ENCODE measurements at places on chromosomes 5 and 9.

GRCh38 chr5:107477492-107477891 is 193.2 kb downstream of the EFNA5 start:
- no peak for DNase-seq

GRCh38 chr9:114392749-114393112 is 4.9 kb upstream of the AKNA start:
- no peak for DNase-seq

DNA sequence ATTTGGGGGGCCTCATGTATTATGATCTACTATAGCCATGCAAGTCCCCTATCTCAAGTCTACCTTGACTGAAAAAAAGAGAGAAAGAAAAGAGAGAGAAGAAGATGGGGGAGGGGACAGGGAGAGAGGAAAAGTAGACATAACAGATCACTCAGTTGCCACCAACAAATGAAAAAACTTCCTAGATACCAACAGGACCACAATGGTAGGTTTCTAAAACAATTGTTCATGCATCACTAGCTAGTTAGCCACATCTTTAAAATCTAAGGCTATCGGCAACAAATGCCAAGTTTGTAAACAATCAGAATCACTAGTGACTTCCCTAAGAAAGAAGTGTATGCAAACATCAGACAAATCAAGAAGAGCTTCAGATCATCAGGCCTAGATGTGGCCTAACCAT is 328.2 kb downstream of the BNC2 start:
- DNase-seq, result no peak

DNA sequence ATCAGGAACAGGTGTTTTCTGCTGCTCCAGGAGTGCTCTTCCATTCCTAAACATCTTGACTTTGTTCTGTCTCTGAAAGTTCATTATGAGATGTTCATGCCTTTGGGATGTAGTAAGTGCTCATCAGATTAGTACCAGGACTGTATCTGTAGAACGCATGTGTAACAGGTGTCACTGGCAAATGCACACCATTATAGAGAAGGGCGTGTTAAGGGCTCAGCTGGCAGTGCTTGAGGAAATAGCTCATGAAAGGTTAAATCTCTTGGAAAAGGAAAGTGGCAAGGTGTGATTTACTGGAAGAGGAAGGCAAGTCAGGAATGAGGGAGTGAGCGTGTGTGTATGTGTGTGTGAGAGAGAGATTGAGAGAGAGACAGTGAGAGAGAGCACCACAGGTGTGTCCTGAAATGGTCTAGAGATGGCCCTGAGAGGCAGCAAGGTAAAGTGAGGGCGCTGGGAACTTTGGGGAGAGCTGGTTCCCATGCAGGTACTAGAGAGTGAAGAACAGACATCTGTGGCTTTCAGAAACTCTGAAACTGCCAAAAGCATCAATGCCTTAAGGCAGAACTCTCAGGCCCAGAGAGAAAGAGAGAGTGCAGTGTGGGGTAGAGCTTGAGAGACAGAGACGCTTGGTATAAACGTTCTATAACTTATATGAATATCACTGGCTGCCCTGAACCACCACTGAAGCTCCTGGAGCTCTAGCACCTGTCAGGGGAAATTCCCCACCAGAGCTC is 13.7 kb upstream of the CXCL14 start:
- no peak for DNase-seq

DNA sequence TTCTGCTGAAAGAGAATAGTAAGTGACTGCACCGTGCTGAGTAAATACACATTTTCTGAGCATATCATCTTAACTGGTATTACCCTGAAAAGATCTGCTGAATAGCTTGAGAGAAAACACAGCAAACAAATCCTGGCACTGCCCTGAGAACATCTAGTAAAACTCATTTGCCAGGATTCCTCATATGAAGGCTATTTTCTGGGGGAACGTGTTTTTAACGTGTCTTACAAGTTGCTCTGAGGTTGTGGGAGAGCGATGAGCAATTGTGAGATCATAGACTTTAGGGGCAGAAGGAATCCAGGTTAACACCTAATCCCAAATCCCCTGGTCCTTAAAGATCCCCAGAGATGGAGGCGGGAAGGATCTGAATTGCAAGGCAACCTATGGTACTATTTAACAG is 331.9 kb upstream of the RFX3 start:
- DNase-seq, result no peak

DNA sequence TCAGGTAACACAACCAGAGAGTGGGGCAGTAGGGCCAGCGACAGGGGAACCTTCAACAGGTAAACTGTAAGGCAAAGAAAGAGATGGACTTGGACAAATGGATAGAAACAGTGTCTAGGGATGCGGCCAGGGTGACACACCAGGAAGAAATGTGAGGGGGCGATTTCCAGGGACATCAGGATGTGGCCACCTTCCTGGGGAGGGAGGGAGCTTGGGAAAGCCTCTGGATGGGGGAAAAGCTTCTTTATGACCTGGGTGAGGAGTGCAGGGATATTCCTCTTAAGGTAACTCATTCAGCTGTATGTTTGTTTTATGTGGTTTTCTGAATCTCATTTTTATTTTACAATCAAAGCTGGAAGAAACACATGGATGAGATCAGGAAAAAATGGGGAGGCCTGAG is 11.9 kb upstream of the NXNL2 start:
- no peak for DNase-seq

GRCh38 chr9:78502566-78502965 is 205.6 kb downstream of the PSAT1 start:
- DNase-seq, result no peak

- DNase-seq, result no peak
These were observed 87.5 kb upstream of the FBXW11 start for GRCh38 chr5:172093965-172094364.

DNA sequence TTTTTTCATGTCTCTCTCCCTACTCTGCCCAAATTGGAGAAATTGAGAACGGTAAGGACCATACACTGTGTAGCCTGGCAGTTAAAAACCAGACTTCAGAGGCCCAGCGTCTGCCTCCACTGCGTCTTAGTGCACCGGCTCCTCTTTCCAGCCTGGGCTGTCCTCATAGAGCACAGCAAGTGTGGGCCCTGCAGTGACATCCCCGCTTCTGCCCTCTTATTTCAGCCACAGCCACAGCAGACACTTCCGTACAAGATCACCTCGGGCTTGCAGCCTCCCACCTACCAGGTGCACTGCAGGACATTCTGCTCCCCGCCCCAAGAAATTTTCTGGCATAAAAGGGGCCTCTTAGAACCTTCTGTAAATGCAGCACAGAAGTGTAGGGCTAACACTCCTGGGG is 21.4 kb upstream of the SMIM23 start:
- DNase-seq, result no peak

DNA sequence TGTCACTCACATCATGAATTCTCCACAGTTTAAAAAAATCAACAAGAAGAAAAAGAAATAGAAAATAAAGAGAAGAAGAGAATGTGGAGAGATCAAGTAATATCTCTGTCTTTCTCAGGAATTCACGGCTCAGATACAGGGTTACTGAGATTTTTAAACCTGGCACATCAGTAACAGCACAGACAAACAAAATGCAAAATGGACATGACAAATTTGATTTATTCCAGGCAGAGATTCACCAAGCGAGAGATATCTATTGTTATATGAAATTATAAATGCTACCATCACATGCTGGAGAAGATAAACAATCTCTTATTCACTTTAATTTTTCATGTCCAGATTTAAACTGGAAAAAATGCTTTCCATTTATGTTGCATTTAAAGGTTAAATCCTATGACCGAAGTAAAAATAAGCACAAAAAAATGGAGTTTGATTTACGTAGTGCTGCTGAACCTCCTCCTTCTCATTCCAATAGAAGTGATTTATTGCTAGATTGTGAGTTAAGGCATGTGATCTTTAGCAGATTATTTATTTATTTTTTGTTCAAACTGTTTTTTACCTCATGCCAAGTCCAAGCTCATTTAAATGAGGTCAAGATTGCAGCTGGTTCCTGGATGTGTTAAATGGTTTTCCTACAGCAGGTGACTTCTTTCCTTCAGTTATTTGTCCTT is 926.4 kb downstream of the MAT2B start:
- DNase-seq, result no peak

DNA sequence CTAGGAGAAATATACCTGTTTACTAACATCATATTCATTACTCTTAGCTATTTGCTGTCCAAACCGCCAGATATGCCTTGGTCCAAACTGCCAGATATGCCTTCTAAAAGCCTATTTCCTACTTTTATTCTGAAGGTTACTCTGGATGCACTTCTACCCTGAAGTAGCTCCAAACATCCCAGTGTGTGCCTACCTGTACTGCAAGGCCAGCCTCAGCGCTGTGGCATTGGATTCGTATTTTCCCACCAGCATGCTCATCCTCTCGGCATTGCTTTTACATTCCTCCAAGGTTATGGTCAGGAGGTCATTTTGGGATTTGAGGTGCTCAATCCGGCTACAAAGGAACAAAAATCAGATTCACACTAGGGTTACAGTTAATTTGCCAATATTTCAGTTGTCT is 94.3 kb downstream of the DCP2 start:
- DNase-seq, result no peak

- DNase-seq, result no peak
These were observed 18.2 kb upstream of the DCP2 start for GRCh38 chr5:112958093-112959088.

DNA sequence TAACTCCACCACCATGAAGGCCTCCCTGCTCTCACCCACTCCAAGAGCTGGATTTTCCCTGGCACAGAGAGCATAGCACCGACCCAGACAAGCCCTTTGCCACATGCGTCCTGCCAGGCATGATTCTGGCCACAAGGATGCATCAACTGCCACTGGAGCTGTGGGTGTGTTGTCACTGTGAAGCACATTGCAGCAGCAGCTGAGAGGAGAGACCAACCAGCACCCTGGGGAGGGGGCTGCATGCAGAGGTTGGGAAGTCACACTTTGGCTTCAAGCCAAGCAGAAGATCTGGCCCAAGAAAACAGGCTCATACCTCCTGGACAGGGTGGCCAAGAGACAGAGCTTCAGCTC is 22.6 kb upstream of the PTGES start:
- DNase-seq, result no peak

GRCh38 chr5:115673596-115673995 is 47.8 kb upstream of the TMED7 start:
- no peak for DNase-seq
